Hypothalamus (tissue), 51 donors: ENCODE measurements at places on chromosomes 4 and X.

GRCh38 chr4:38610966-38611431 lies 53.0 kb upstream of the KLF3 start:
- DNase-seq: no peak

DNA sequence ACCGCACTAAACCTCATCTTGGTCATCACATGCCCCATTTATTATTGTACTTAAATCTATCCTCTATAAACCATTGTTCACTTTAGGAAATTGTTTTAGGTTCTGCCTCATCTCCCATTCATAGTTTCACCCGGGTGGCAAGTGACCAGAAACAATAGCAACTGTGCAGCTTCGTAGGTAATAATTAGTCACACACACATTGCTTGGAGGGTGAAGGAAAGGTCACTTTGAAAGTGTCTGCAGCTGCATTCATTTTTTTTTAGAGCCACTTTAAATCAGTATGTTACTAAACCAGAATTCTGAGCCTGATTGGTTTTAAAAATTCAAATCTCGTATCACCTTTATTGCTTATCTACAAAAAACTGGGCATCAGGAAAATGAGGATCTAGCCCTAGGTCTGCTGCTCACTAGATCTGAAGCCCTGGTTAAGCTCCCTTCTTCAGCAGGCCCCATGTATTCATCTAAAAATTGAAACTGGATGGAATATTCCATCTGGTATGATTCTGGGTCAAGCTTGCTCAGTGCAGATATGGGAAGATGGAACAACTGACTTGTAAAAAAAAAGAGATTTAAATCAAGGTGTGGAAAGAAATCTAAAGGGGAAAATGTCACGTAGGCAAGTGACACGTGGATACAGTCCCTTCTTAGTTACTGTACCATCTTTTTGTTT lies 62.4 kb downstream of the LIMCH1 start:
- DNase-seq: no peak

- no peak for DNase-seq
Observed at GRCh38 chr4:156998500-156999174, 27.0 kb upstream of the PDGFC start.

DNA sequence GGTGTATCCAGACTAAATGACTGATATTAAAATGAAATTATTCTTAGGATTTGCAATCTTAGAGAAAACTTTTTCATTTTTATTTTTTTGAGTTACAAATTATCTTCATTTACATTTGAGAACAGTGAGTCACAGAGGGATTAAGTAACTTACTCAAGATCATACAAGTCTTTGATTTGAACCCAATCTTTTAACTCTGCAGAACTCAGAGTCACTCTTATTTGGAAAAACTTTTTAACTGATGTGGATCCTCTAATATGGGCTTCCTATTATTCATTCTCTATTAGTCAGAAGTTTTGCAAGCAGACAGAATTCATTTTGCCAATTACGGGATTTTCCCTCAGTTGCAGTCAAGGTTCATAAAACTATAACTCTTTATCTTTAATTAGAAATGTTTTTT lies 20.1 kb downstream of the HPRT1 start:
- DNase-seq: no peak

- DNase-seq: no peak
Observed at GRCh38 chr4:76178296-76178695, 30.1 kb upstream of the NUP54 start.
